BE2C (cell line): ENCODE measurements at places on chromosomes 7 and 10.

- DNase-seq = no peak
Observed at GRCh38 chr10:33754052-33754451, 419.6 kb upstream of the NRP1 start.

- DNase-seq = no peak
Observed at GRCh38 chr7:111329367-111330234, 232.7 kb downstream of the IMMP2L start.

- DNase-seq = peak; percentile 46
Observed at GRCh38 chr7:47100817-47101435, 481.0 kb downstream of the TNS3 start.

DNA sequence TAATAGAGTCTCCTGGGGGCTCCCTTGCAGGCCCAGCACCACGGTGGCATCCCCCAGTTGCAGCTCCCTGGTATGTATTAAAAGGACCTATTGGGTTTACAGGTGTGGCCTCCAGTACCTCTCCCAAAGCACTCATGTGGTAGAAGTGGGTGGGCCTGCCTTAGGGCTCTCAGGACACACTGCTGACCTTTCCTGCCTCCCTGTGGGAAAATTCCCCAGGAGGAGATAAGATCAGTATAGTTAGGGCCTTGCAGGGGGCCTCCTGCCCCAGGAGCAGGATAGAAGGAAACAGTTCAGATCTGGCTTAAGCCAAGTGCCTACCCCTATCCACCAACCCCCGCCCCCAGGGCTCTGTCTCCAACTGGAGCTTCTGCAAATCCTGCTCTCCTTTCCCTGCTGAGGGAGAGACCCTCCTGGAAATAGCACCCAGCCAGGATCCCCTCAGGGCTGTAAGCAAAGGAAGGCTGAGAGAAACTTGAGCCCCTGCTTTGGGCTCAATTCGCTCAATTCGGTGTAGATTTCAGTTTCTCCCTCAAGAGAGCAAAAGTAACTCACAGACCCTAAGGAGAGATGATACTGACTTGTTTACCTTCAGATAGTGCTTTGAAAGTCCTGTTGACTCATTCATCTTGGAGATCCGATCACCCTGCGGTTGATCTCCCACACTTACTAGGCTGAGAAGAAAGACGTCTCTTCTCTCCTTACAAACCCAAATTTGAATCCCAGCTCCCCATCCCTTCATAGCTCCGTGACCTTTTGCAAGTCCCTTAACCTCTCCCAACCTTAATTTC is 130.6 kb downstream of the WDR11 start:
- no peak for DNase-seq

DNA sequence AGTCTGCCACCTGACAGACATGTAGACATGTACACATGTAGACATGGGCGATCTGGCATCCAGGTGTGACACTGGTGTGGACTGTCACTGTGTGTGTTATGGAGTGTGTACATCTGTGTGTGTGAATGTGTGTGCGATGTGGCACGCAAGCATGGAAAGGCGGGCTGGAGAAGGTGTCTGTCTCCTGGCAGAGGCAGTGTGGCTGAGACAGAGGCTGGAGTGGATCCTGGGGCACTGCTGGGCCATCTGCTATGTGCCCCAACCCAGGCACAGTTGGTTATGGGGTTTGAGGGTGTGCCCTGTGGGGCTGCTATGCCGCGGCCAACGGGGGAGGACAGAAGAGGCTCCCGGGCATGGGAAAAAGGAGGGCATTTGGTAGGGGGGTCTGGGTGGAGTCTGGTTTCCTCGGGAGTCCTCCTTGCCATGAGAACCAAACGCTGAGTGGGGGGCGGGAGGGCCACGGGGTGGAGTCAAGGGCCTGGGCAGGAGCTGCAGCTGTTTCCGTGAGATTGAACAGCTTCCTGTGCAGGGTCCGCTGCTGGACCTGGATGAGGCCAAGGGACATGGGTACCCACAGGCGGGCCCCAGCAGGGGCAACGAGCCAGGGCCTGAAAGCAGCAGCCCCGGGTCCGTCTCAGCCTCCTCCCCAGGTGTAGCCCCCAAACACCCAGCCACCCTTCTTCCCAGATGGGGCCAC is 1.3 kb downstream of the ELN start:
- DNase-seq = peak; percentile 38

DNA sequence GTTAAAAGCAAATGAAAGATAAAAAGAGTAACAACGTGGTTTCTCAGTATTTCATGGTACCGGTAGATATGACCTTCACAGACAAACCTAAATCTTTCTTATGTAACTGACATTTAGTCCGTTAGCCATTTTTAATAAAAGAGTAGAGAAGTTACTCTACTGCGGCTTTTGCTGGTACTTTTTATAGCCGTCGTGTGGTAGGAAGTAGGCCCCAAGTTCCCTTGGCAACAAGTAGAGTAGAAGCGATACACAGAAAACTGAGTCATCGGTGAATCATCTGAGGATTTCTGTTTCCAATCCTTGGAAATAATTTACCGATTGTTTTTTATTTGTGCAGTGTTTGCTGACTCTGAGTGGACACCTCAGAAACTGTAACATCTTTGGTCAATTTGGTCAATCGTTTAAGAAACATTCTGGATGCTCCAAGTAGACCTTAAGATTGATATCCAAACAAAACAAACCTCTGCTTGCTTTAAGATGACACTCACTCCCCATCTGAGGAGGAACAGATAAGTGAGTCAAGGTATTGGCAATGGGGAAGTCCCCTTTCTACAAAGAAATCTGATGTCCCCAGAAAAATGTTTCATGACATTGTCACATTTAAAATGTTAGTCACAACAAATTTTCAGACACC is 63.9 kb upstream of the AHR start:
- DNase-seq = no peak

DNA sequence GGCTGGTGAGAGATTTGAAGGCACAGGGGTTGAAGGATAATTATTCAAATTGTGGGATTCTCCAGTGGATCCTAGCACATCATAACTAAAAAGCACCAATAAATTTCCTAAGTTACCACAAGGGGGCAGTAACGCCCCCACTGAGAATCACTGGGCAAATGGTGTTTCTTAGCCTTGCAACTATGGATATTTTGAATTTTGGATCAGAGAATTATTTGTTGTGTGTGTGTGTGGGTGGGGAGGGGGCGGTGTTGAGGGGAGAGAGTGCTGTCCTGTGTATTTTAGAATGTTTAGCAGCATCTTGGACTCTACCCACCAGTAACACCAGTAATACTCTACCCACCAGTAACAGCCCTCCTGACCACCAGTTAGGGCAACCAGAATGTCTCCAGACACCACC is 63.3 kb upstream of the PRKG1 start:
- no peak for DNase-seq

GRCh38 chr7:106522696-106523095 is 138.3 kb downstream of the CCDC71L start:
- no peak for DNase-seq

DNA sequence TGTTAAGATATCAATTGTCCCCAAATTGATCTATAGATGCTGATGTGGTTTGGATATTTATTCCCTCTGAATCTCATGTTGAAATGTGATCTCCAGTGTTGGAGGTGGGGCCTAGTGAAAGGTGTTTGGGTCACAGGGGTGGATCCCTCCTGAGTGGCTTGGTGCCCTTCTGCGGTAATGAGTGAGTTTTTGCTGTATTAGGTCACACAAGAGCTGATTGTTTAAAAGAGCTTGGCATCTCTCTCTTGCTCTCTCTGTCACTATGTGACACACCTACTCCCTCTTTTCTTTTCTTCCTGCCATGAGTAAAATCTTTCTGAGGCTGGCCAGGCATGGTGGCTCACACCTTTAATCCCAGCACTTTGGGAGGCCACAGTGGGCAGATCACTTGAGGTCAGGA is 98.2 kb upstream of the KAT6B start:
- no peak for DNase-seq

DNA sequence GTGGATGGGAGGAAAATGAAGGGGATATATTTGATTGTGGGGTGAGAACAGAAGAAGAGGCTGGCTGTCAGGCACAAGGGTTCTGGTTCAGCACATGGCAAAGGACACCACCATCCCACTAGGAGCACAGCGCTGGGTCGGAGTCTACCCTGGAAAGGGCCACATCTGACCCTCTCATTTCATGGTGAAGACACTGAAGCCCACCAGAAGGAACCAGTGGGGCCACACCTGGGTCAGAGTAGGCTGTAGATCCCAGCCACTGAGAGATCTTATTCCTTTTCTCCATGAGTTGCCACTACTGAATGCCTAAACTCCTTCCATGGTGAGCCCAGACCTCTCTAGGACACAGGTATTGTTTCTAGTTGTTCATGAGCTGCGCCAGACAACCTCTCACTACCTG is 25.8 kb downstream of the SFTPD start:
- DNase-seq = no peak

- no peak for DNase-seq
Observed at GRCh38 chr7:156667110-156667426, 26.5 kb downstream of the RNF32 start.

DNA sequence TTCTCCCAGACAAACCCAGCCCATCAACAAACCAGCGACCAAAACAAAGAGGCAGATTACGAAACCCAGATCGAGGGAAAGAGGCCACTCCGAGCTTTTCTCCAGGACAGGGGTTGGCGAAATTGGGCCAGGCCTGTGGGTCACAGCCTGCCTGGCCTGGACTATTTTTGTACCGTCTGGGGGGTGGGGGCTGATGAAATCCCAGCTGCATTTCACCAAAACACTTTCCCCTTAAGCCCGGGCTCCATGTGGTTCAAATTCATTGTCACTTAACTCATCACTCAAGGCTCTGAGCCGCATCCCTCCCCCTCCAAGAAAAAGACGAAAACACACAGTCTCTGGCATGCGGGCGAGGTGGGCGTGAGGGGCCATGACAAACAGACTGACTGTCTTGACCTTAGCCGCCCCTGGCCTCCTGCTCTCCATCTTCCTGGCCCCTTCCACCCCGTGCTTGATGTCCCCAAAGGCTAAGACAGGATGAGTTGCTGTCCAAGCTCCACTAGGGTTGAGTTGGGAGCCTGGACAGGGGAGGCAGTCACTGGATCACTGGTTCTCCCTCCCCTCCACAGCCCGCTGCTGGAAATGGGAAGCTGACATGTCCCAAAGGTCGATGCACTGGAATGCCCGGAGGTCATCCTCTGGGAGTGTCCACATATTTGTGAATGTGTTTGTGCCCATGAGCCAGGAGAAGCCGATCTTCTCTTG is 19.2 kb downstream of the TMEM270 start:
- DNase-seq = no peak

DNA sequence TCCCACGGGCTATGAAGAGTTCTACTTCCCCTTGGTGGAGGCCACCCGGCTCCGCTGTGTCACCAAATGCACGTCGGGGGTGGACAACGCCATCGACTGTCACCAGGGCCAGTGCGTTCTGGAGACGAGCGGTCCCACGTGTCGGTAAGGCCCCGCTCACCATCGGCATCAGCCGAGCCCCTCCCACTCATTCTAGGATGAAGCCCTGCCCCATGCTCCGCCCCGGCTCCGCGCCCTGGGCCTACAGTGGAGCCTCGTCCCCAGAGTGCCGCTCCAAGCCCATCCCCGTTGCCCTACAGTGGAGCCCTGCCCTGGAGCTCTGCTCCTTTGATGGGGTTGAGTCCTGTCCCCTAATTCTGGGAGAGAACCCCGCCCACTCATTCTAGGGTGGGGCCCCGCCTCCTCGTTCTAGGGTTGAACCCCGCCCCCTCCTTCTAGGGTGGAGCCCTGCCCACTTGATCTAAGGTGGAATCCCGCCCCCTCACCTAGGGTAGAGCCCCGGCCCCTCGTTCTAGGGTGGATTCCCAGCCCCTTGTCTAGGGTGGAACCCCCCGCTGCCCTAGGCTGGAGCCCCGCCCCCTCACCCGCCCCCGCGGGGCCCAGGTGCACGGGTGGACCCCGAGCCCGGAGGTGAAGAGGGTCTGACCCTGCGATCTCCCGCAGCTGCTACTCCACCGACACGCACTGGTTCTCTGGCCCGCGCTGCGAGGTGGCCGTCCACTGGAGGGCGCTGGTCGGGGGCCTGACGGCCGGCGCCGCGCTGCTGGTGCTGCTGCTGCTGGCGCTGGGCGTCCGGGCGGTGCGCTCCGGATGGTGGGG is 3.4 kb upstream of the MUC12 start:
- DNase-seq = peak; percentile 89

- DNase-seq = peak; percentile 93
Observed at GRCh38 chr7:8261711-8262695, at the start of gene ICA1. ICA1 (minus strand) TSS chr7:8262167; CDS start chr7:8235926, 26,241 bp downstream.

DNA sequence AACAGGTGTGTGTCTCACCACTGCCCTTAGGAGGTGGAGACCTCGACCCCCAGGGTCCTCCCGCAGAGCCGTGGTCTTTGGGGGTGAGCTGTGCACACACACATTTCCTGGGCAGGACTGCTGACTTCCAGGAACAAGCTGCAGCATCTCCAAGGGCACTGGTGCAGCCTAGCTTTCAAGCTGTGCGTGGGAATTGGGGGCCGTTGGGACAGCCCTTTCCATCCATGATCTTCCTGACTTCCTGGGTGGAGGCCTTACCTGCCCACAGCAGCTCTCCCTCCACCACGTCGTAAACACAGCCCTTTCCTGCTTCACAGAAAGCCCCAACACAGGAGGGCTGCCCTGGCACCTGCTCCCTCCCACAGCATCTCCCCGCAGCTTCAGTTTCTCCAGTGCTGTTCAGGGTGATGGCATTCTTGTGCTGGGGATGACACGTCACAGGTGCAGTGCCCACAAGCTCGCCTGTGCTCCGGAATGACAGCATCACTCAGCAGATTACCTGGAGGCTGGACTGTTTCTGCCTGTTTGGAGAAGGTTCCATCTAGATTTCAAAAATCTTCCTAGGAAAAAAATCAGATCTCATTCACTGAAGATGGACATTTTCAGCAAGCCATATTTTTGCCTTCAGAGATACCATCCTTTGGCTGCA is 208.0 kb upstream of the PPP2R2D start:
- no peak for DNase-seq

DNA sequence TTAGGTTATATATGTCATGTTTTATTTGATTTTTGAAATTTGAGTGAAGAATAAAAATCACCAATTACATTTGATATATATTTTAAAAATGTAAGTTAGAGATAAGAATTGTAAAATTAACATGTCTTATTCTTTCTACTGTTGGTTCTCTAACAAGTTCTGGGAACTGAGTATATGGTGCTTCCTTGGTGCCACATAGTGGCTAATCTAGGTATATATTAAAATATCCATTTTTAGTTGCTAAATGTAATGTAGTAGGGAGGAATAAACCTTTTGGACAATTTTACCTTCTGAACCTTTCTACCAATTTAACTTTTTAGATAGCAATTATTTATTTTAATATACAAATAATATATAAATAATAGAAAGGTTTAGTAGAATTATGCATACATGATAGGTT is 17.5 kb downstream of the CFAP69 start:
- no peak for DNase-seq

- DNase-seq = peak; percentile 58
Observed at GRCh38 chr10:80924063-80924952, 386.6 kb downstream of the SH2D4B start.

GRCh38 chr10:31582365-31583052 is 263.5 kb downstream of the ZEB1 start:
- DNase-seq = peak; percentile 56

GRCh38 chr10:97627731-97628130 is 5.6 kb downstream of the MORN4 start:
- DNase-seq = no peak

DNA sequence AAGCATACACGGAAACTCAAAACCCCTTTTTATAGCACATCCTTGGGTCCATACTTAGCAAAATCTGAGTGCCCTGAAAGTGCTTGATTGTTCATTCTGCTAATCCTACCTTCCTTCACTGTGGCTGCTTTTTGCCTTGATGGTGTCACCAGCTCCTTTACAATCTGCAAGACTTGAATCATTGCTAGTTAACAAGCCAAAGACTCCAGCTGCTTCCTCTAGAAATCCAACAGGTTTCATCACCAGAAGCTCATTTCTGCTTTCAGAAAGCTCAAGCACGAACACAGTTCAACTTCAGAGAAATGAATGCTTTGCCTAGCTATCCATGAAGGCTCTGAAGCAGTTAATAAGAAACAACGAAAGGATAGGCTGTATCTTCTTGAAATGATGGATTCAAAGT is 38.0 kb downstream of the USP6NL start:
- no peak for DNase-seq
